ENCODE measurements at places on chromosomes 5 and 9.
A peak's percentile ranks its signal among the peaks of the same experiment; 100 is the strongest.

GRCh38 chr5:6338871-6339270 lies 39.5 kb downstream of the MED10 start:
- DNase-seq: no peak

DNA sequence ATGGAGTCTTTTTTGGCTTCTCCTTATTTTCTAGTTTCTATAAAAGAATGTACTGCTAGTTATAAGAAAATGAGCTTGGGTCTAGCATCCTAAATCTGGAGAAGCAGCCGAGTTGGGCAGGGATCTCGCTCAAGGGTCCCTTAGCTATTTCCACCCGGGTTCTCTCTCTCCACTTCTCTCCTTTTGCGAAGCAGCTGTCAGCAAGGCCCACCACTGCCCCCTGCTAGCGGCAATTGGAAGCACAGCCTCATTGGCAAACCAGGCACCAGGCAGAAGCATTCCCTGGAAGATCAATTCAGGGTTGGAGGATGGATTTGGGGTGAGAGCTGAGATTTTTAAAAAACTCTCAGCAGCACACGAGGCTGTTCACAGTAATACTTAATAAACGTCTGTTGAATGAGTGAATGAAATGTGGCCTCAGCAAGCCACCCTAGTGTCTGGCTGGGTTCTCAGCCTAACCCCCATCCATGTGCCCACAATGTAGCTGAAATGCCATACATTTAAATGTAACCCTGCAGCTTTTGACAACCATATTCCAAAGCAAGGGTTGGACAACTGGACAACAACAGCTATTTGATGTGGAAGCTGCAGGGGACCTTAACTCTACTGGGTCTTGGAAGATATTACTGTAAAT lies 34.6 kb upstream of the TNIP1 start:
- peak; percentile 73 for DNase-seq

GRCh38 chr9:27450752-27451151 lies 73.3 kb upstream of the IFNK start:
- DNase-seq: no peak

- DNase-seq: peak; percentile 31
Observed at GRCh38 chr5:1479581-1480188, 34.4 kb upstream of the SLC6A3 start.

DNA sequence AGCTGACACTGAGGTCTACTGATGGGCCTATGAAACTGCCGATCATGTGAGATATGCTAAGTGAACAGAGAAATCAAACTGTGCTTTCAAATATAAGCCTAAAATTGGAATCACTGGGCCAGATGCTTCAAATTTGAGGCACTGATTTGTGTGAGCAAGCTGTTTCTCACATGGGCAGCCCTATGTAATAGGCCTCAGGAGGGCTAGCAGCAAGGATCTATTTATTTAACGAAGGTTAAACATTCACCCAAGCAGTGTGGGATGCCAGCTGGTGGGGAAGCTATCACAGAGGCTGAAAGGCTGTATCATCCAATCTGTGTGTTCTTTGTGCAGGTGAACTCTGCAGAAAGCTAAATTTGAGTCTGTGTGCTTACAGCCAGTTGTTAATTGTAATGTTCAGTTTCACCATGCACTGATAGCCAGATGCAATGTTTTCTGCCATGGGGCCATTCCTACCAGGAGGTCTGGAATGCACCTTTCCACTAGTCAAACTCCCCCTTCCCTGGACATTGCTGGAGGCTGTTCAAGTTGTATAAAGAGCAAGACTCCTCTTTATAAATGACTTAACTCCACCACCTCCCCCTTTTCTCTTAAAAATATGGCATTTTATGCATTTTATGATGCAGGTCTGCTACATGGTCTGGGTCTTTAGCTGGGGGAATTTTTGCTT lies 228.9 kb downstream of the SH3GL2 start:
- no peak for DNase-seq

DNA sequence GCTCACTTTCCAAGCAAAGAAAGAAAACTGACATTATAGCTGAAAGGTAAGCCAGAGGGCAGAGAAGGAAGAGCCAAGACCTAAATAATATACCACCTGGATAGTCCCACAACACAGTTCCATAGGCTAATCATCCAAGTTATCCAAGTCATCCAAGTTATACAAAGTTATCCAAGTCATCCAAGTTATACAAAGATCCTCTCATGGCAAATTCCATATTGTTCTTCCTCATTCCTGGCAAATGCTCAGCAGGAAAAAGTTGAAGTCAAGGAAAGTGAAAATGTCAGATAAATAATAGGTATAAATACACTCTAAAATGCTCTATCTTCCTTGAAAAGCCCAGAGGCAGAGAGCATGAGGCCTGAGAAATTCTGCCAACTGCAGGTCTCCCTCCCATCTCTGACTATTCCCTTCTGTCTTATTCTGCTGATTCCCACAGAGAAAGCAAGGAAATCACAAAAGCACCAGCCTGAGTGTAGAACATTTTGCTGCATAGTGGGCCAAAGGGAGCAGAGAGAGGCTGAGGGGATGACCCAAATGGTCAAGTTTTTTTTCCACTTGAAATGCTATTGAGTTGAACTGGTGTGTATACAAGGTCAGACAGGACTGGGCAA lies 12.5 kb downstream of the MCTP1 start:
- DNase-seq: no peak

GRCh38 chr5:14359069-14360043 lies 216.2 kb downstream of the TRIO start:
- DNase-seq: no peak

DNA sequence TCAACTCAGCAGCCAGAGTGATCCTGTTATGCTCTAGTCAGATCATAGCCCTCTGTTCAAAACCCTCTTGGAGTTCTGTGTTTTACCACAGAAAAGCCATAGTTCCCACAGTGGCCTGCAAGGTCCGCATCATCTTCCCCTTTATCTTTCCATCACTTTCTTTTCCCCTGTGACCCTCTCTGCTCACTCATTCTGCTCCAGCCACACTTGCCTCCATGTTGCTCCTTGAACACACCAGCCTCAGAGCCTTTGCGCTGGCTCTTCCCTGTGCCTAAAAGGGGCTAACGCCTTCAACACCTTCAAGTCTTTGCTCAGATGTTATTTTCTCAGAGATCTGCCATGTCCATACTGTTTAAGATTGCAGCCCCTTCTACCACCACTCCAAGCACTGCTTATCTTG lies 26.3 kb downstream of the CSF2 start:
- no peak for DNase-seq

DNA sequence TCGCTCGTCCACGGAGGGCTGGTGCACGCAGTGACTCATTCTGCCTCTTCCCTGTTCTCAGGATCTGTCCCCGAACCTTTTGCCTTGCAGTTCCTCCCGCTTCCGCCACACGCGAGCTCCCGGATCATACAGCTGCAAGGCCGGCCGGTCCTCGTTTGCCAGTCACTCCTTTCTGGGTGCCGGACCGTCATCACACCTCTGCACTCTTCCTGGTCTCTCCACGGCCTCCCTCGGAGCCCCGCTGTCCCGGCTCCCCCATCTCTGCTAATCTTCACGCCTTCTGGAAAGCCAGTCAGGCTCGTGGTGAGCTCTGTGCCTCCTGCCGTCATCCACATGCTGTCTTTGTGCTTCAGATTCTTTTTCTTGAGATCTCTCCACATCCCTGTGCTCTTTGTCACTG lies 91.8 kb downstream of the STX17 start:
- DNase-seq: no peak

Data from umbilical cord (tissue), 2 donors.